ENCODE measurements at places on chromosomes 7 and 10.

DNA sequence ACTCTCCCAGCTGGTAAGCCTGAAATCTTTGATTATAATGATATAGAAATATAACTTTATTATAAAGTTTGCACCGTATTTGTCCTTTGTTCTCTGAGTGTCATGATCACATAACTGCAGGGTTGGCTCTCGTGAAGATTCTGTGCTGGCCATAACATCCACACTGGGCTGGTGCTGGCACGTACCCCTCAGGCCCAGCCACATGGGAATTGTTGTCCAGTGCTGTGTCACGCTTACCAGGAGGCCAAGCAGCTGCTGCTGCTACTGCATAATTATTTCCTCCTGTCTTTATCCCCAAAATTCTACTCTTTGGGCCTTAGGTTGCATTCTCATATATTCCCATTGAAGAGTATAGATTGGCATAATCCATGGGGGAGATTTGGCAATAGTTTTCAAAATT is 20.8 kb upstream of the UCN3 start:
- DNase-seq = no peak

DNA sequence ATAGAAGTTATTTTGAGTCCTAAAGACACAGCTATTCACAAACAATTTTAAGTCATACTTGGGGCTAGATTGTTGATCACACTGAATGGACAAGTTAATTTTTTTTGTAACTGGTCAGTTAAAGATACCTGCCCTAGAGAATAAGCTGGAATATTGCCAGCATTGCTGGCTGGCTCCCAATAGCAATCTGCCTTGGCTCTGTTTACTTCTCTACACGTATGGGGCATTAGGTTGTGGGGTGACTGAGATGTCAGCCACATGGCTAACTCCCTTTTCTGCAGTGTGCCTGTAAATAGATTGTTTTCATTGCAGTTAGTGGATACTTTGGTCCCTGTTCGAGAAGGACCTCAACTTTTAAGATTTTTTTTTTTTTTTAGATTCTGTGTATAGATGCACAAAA is 128.2 kb downstream of the SEMA3E start:
- no peak for DNase-seq

GRCh38 chr7:157505646-157506045 is 168.8 kb downstream of the DNAJB6 start:
- DNase-seq = no peak

GRCh38 chr7:46034056-46034768 is 113.1 kb upstream of the IGFBP3 start:
- no peak for DNase-seq
